ENCODE measurements at places on chromosomes 7 and 10.
A peak's percentile ranks its signal among the peaks of the same experiment; 100 is the strongest.

DNA sequence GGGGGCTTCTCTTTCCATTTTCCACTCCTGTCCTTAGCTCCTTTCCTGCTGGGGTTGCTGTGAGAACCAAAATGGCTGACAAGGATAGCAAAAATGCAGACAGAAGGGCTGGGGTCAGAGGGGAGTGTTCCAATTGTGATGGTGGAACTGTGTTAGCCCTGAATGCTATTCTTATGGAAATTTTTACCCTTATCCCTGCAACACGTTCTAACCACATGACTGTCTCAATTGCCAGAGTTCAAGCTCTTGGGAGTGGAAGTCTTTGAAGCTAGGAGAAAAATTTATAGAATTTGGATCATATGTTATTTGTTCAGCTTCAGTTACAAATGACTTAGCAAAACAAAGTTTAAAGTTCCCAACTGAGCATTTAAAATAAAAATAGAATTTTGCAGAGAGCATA is 134.1 kb downstream of the ADCYAP1R1 start:
- no peak for DNase-seq

GRCh38 chr7:55242613-55243012 is 122.5 kb upstream of the LANCL2 start:
- no peak for DNase-seq

DNA sequence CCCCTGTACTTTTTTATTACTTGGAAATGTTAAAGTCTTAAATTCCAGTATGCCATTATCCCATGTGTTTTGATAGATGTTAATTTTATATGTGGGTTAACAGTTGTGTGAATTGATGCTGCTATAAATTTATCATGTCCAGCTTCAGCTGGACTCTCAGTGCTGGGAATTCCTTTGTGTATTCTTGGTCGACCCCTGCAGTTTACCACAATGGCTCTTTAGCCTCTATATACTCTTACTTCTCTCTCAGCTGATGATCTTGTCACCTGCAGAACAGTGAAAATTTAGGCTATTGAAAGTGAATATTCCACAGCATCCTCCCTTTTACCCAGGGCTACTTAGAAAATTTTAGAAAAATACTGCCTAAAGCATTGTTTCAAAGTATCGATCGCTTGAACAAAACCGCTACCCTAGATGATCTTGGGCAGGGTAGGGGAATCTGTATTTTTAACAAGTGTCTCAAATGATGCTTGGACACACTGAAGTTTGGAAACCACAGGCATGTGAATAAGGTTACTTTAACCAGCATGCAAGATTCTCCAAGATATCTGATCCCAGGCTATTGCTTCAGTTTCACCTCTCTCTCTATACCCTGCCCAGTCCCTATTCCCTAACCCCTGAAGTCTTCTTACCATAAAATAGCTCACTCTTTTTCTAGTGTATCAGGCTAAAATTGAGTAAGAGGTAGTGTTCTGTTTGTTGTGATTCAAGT is 25.4 kb downstream of the LCOR start:
- no peak for DNase-seq

- DNase-seq = no peak
Measured at GRCh38 chr7:90173127-90173844, 19.0 kb downstream of the STEAP1 start.

DNA sequence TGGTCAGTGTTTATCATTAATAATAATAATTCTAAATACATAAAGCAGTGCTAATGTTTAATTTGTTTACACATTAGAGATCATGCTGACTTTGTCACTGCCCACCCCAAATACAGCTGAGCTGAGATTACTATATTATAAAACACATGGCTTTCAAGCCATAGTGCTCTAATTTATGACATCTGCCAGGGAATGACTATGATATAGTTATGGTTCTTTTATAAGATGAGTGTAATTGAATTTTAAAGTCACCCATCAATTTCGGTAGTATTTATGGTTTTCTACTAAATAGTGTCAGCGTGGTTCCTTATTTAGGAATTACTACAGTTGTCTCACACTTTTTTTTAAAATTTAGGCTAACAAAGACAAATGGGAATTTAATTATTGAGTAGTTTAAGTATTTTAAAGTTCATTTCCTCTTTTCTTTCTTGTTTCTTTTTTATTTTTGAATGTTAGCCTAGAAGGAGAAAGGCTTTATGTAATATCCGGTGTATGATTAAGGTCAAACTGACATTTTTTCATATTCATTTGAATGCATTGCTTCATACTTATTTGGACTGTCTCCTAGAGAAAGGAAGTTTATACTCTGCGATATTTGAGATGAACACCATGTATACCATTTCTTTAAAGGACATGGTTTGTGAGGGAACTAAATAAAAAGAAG is 3.9 kb downstream of the CDK14 start:
- no peak for DNase-seq

GRCh38 chr10:131677671-131678070 is 223.1 kb upstream of the PPP2R2D start:
- no peak for DNase-seq

DNA sequence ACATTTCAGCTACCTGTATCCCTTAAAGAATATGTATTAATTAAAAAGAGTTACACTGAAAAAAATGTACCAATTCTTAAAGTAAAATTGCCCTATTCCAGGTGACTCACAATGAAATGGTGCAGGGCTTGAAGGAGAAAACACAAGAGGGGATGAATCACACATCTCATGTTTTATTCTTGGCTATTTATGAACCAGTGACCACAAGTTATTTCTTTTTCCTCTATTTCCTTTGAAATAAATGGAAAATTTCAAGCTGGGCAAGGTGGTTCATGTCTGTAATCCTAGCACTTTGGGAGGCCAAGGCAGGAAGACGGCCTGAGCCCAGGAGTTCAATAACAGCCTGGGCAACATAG is 106.8 kb downstream of the UBE2H start:
- DNase-seq = no peak

DNA sequence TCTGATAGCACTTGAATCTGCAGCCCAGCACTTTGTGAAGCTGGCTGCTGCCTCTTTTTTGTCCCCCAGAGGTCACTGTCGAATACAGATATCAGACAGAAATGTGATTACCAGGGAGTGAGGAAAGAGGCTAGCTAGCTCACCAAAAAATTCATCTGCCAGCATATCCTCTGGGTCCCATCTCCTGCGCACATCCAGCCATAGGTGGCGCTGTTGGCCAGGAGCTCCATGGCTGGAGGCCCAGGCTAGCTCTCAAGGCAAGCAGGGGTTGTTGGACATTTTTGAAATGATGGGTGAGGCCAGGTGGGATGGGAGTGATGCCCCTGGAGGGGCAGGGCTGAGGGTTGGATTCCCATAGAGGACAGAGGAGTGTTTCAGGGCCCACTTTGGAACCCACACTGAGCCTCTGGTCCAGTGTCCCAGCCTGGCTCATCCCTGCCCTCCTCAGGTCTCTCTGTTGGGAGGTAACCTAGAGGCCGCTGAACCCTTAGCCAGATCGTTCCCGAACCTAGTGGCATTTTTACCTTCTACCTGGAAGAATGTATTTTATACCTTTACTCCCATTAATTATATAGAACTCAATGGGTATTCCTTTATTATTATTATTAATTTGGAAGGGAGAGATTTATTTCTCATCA is 14.8 kb downstream of the DPCD start:
- peak; percentile 72 for DNase-seq

DNA sequence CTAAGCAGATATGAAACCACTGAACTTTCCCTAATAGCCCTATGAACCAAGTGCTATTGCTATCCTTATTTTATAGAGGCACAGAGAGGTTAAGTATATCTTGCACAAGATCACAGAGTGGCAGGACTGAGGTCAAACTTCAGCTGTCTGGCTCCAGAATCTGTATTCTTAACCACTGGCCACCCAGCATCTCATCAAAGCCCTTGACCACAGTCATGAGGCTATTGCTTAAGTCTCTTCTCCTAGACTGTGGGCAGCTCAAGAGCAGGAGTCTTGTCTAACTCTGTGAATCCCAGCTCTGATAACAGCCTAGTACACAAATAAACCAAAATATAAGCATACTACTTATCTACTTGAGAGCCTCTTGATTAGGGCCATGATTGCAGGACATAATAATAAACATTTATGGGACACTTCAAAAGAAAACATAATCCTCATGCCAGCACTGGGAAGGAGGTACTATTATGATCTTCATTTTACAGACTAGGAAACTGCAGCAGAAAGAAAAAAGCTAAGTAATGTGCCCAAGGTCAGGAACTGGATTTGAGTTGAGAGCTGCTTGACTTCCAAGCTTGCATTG is 22.4 kb upstream of the SMC3 start:
- DNase-seq = no peak

- no peak for DNase-seq
Measured at GRCh38 chr10:29709484-29710002, 74.8 kb upstream of the SVIL start.

GRCh38 chr7:141442781-141443180 is 108.4 kb upstream of the AGK start:
- DNase-seq = no peak

DNA sequence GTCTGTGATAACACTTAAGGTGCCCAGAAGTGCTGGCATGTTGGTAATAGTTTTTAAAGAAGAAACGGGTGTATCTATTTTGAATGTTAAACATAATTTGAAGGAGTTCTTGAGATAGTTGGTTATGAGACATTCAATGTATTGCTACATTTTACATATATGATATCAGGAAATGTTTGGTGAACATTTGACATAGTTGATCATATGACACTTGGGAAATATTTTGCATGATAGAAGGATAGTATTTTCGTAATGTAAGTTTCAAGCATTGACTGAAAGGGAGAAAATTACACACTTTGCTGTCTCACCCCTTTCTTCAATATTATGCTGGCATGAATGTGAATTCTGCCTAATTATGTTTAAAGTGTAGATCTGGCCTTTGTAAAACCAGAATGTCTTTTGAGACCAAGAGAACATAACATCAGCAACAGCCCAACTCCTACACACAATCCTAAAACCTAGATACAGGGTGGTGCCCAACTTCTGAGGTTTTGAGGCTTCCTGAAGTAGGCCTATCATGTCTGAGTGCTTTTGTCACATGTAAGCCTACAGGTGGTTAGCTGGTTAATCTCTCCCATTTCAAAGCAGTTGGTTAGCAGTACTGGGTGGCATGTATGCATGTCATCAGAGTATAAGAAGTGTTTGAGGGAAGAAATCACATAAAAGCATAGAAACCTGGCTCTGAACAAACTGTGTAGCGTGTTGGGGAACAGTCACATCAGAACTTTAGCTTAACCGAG is 2.1 kb downstream of the ADD3 start:
- DNase-seq = no peak

- no peak for DNase-seq
Measured at GRCh38 chr7:155531681-155532080, 14.7 kb downstream of the CNPY1 start.

- DNase-seq = no peak
Measured at GRCh38 chr7:74655324-74655723, 2.2 kb upstream of the GTF2I start.

- peak; percentile 1 for DNase-seq
Measured at GRCh38 chr7:106717955-106718871, 57.3 kb upstream of the CCDC71L start.

DNA sequence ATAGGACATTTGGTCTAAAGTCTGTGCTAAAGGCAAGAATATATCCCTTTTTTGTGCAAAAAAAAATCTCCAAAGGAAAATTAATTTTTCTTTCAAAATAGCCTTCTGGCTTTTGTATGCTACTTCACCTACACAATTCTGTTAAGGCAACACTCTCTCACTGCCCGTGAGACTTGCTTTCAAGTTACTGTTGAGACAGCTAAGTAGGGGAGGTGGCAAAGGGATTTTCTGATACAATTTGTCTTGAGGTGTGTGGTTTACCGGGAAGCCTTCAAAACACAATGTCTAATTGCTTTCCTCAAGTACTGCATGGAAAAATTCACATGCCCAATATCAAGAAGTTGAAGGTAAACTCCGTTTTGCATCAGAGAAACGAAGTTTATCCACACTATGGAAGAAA is 50.8 kb upstream of the RSU1 start:
- DNase-seq = no peak

DNA sequence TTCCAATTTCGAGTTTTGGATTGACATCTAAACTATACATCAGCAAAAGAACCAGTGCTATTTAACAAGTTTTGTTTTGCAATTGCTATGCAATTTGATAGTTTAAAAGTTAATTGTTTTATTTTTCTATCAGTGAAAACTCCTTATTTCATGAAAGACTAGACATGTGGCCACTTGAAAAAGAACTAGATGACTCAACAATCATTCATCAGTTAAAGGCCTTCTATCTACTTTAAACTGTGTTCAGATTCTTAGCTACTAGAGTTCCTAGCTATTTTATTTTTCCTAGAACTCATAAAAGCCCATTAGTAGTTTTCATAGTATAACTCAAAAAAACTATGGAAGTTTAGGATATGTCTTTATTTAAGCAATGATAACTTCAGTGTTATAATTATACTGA is 104.6 kb upstream of the LSM8 start:
- DNase-seq = no peak

All from hippocampal formation (tissue), 2 donors.